ENCODE measurements at places on chromosomes 5 and 9. TPM values are rescaled to one million over a fixed set of nuclear protein-coding genes. Genes with fewer than 3 reads are reported as not detected.

The LPAR1 gene
- 0.62 TPM for total RNA-seq

The GZMA gene
- not detected for total RNA-seq

The IL3 gene
- not detected for total RNA-seq

The POU4F3 gene
- not detected for total RNA-seq

The PGM5 gene
- 0.15 TPM for total RNA-seq

The SHISAL2B gene
- not detected for total RNA-seq

The FLT4 gene
- total RNA-seq: not detected

The PCA3 gene
- total RNA-seq: 0.15 TPM

The LCN1 gene
- total RNA-seq: not detected

The DBH gene
- total RNA-seq: not detected

The TMEM215 gene
- total RNA-seq: under 0.01 TPM

The MEIKIN gene
- not detected for total RNA-seq

The TLE1 gene
- total RNA-seq: 130 TPM

The STPG3 gene
- not detected for total RNA-seq

Data from melanocyte of skin (primary cell).